ENCODE measurements at places on chromosomes 5 and 9.

- no peak for DNase-seq
These were observed 147.1 kb upstream of the MAP1B start for GRCh38 chr5:71960195-71960594.

DNA sequence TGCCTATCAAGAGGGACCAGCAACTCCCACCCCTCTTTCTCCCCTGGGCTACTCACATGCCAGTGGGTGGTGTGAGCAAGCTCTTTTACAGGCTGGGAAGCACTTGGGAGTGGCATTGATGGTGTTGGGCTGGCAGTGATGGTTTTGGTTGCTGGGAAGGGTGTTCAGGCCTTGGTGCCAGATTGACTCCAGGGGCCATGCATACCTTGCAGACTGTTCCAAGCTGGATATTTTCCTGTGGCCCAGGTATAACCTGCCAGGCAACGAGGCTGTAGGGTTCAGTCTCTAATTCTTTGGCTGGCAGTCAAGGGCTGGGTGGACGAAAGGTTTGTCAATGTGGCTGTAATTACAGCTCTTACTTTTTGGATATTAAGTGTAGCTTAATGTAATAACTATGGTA is 177.3 kb downstream of the MACROH2A1 start:
- DNase-seq: no peak

DNA sequence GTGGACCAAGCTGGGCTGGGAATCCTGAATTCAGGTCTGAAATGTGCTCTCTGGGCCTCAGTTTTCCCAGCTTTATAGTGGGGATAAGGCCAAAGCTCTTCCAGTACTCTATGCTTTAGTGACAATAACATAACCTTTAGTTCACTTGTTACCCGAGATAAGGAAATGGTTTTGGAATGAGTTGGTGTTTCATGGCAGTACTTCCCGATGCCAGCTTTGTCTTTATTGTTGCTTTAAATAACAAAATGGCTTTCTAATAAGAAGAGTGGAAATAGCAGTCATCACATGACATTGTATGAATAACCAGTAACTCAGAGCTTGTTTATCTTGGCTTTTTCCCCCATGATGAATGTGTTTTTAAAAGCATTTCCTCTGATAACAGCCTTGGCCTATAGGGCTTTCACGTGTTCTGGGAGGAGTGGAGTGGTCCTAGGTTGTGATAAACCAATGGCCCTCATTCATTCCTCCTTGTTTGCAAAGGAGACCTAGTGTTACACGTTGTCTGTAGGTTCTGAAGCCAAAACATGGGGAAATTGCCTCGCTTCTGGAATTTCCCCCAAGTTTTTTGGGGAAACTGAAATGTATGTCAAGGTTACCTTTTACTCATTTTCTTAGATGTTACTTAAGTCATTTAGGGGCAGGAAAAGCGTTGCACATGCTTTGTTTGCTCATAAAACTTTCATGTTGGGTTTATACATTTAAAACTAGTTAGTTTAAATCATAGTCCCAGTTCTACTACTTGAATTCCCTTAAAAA is 53.7 kb downstream of the ZNF618 start:
- peak; percentile 63 for DNase-seq

- peak; percentile 75 for DNase-seq
These were observed 27.8 kb upstream of the GRPEL2 start for GRCh38 chr5:149317281-149318048.
